ENCODE measurements at places on chromosomes 11 and 22. TPM values are rescaled to one million over a fixed set of nuclear protein-coding genes. Genes with fewer than 3 reads are reported as not detected.

Gene OR51I1
- not detected for total RNA-seq

Gene GRM5
- total RNA-seq, result 0.09 TPM

Gene C11orf87
- total RNA-seq, result 0.08 TPM

Gene KIRREL3
- 0.20 TPM for total RNA-seq

Gene CCDC188
- total RNA-seq, result 0.47 TPM

Gene GP1BB
- 13.4 TPM for total RNA-seq

Gene GAS2
- 9.3 TPM for total RNA-seq

Gene DDIAS
- 0.38 TPM for total RNA-seq

Gene DDX25
- total RNA-seq, result not detected

Gene KIAA0930
- 20.0 TPM for total RNA-seq

Gene RIC3
- 12.3 TPM for total RNA-seq

Gene OR10G8
- not detected for total RNA-seq

Gene WNT7B
- total RNA-seq, result not detected

Gene P2RX6
- total RNA-seq, result 4.6 TPM

Gene TEX54
- total RNA-seq, result not detected

Gene CWC15
- total RNA-seq, result 58.1 TPM

Gene OR4C3
- not detected for total RNA-seq

Gene ST3GAL4
- total RNA-seq, result 42.2 TPM

Gene AIFM3
- total RNA-seq, result 0.24 TPM

Gene OR51B4
- not detected for total RNA-seq

Gene RANGAP1
- 26.5 TPM for total RNA-seq

Gene OR8A1
- total RNA-seq, result not detected

Gene OR8G5
- not detected for total RNA-seq

Gene UCP3
- total RNA-seq, result 1.2 TPM

Gene TRIM49B
- not detected for total RNA-seq

Gene SCUBE2
- 2.3 TPM for total RNA-seq

Gene KRTAP5-7
- not detected for total RNA-seq

Gene SLC7A4
- 0.78 TPM for total RNA-seq

Gene CSNK2A3
- total RNA-seq, result 0.99 TPM

Gene BATF2
- total RNA-seq, result 31.8 TPM

Gene OSBP2
- 19.8 TPM for total RNA-seq

Gene DPP3
- total RNA-seq, result 8.8 TPM

Gene DNAJB13
- total RNA-seq, result not detected

Gene SMTNL1
- total RNA-seq, result not detected

Gene USH1C
- 0.97 TPM for total RNA-seq

Gene CASP4
- total RNA-seq, result 12.2 TPM

Gene KCNK4
- total RNA-seq, result not detected

Gene FLRT1
- 0.18 TPM for total RNA-seq

Gene AMOTL1
- total RNA-seq, result 90.4 TPM

Gene INS
- total RNA-seq, result 0.76 TPM

Gene CALCA
- not detected for total RNA-seq

Gene OR52E5
- not detected for total RNA-seq

Gene IL17REL
- 0.11 TPM for total RNA-seq

Gene SHISAL1
- 0.85 TPM for total RNA-seq

Gene CBLIF
- total RNA-seq, result not detected

Gene CARD18
- total RNA-seq, result not detected

Gene TRIM3
- total RNA-seq, result 6.5 TPM

Gene MMP3
- not detected for total RNA-seq

Gene MYOD1
- not detected for total RNA-seq

Gene FJX1
- 1.6 TPM for total RNA-seq

All from heart right ventricle (tissue), 16 donors.